Naive thymus-derived CD4-positive, alpha-beta T cell (primary cell): ENCODE measurements at places on chromosomes 2 and 18. TPM values are rescaled to one million over a fixed set of nuclear protein-coding genes. Genes with fewer than 3 reads are reported as not detected.
A peak's percentile ranks its signal among the peaks of the same experiment; 100 is the strongest.

NCKAP5 gene
- total RNA-seq, result not detected

PMAIP1 gene
- 5.8 TPM for total RNA-seq

MLPH gene
- total RNA-seq, result not detected

EMILIN2 gene
- 6.2 TPM for total RNA-seq

MRPL33 gene
- total RNA-seq, result 29.5 TPM

SLC9A4 gene
- 0.08 TPM for total RNA-seq

RBM44 gene
- 0.67 TPM for total RNA-seq

SCN1A gene
- total RNA-seq, result not detected

WDR7 gene
- total RNA-seq, result 51.6 TPM

KHK gene
- total RNA-seq, result 8.0 TPM

DNA sequence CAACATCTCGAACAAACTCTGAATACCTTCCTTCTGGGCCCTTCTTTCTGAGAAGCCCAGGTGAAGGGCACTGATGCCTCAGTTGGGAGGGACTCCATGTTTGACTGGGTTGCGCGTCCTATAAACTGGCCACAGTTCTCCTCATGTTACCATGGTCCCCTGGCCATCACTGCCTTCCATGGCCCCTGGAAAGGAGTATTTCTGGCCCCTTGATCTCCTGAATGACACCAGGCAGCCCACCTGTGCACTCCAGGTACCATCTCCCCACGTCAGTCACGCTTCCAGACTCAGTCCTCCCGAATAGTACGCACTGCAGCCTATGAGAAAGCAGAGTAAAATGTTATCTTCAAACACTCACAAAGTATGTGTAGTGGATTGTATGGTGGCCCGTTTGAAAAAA is 73.9 kb downstream of the ACKR3 start:
- H3K36me3 ChIP-seq, result no peaks in the 10 kb centered on the region
- no peak overlapping the region for H3K27ac ChIP-seq
- H3K27me3 ChIP-seq, result no peaks in the 10 kb centered on the region
- DNase-seq, result no peak

- H3K4me3 ChIP-seq, result no peak overlapping the region
- H3K36me3 ChIP-seq, result no peaks in the 10 kb centered on the region
- DNase-seq, result no peak
- H3K27ac ChIP-seq, result no peak overlapping the region
- H3K27me3 ChIP-seq, result no peaks in the 10 kb centered on the region
Measured at GRCh38 chr2:27509326-27509725, 12.7 kb downstream of the GCKR start.

GRCh38 chr2:43345391-43345813 is 119.0 kb upstream of the ZFP36L2 start:
- no peak overlapping the region for H3K4me3 ChIP-seq
- H3K36me3 ChIP-seq, result no peaks in the 10 kb centered on the region
- H3K27me3 ChIP-seq, result no peaks in the 10 kb centered on the region
- no peaks in the 10 kb centered on the region for H3K4me1 ChIP-seq

- no peaks in the 10 kb centered on the region for H3K27me3 ChIP-seq
- no peaks in the 10 kb centered on the region for H3K36me3 ChIP-seq
- DNase-seq, result peak; percentile 100
- peak within 1 kb of the TSS; percentile 96 for H3K4me3 ChIP-seq
Measured at GRCh38 chr2:134918526-134919340, at the start of gene CCNT2. TSS of gene CCNT2 (plus strand) at chr2:134918822. CDS start at chr2:134918855, 33 bp downstream.

GRCh38 chr2:236717120-236717519 is 147.5 kb downstream of the ACKR3 start:
- no peak overlapping the region for H3K27ac ChIP-seq
- H3K4me3 ChIP-seq, result no peak overlapping the region
- no peak for DNase-seq
- no peaks in the 10 kb centered on the region for H3K4me1 ChIP-seq

DNA sequence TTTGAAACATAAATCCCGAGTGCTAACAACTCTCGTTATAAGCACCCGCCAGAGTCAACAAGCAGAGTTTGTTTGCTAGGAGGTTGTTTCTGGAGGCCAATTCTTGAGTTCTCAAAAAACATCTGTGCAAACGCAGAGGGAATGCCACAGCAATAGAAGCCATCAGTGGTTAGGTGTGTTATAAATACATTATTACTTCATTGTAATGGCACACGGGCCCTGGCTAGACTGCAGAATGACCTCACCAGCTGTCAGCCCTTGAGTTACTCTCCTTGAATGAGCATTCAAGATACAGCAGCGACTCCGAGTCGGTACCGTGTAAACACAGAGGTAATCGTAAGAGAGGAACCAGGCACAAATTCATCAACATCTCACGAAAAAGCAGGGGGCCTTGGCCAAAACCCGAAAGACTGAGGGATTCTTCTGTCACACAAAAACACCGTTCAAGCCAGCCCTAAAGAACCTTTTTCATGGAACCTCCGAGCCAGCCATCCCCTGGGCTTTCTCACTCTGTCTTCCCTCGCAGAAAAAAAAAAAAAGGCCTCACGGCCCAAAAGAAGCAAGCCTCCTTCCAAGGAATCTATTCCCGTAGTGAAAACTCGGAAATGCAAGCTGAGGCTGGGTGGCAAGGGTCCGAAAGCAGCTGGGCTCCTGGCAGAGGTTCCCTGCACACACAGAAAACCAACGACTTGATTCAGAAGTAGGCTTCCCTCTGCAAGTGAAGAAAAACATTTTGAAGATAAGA is 133.7 kb upstream of the MEIS1 start:
- no peak for DNase-seq
- no peak overlapping the region for H3K27ac ChIP-seq
- H3K4me1 ChIP-seq, result no peaks in the 10 kb centered on the region
- H3K4me3 ChIP-seq, result no peak overlapping the region
- H3K36me3 ChIP-seq, result no peaks in the 10 kb centered on the region

DNA sequence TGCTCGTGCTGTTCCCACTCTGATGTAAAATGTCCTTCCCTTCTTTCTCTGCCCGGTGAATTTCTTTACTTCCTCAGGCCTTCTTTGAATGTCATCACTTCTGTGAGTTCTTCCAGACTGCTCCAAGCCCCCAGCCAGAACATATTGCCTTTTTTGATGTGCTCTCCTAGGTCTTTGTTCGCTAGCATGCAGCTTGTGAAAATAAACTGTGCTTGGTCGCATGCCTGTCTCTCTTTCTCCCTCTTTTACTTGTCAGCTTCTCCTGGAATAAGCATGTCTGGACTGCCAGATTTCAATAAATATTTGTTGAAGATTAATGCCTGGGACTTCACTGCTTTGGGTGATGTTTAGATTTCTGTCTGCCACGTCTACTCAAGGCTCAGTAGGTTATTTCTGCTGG is 82.7 kb upstream of the ARHGAP28 start:
- H3K4me3 ChIP-seq, result no peak overlapping the region
- no peaks in the 10 kb centered on the region for H3K36me3 ChIP-seq
- H3K27me3 ChIP-seq, result no peaks in the 10 kb centered on the region
- DNase-seq, result no peak
- H3K27ac ChIP-seq, result no peak overlapping the region
- no peaks in the 10 kb centered on the region for H3K4me1 ChIP-seq

- no peak overlapping the region for H3K4me3 ChIP-seq
- no peaks in the 10 kb centered on the region for H3K27me3 ChIP-seq
- H3K36me3 ChIP-seq, result no peaks in the 10 kb centered on the region
- no peak overlapping the region for H3K27ac ChIP-seq
Measured at GRCh38 chr2:29532436-29532835, 388.9 kb downstream of the ALK start.

GRCh38 chr2:223826995-223827394 is 10.4 kb downstream of the AP1S3 start:
- H3K36me3 ChIP-seq, result no peaks in the 10 kb centered on the region
- H3K4me3 ChIP-seq, result no peak overlapping the region
- H3K27me3 ChIP-seq, result no peaks in the 10 kb centered on the region
- H3K4me1 ChIP-seq, result no peaks in the 10 kb centered on the region
- DNase-seq, result no peak
- H3K27ac ChIP-seq, result no peak overlapping the region

- H3K4me1 ChIP-seq, result no peaks in the 10 kb centered on the region
- H3K27me3 ChIP-seq, result no peaks in the 10 kb centered on the region
- H3K27ac ChIP-seq, result no peak overlapping the region
- H3K4me3 ChIP-seq, result no peak overlapping the region
Measured at GRCh38 chr2:179165356-179166000, 99.2 kb downstream of the SESTD1 start.

DNA sequence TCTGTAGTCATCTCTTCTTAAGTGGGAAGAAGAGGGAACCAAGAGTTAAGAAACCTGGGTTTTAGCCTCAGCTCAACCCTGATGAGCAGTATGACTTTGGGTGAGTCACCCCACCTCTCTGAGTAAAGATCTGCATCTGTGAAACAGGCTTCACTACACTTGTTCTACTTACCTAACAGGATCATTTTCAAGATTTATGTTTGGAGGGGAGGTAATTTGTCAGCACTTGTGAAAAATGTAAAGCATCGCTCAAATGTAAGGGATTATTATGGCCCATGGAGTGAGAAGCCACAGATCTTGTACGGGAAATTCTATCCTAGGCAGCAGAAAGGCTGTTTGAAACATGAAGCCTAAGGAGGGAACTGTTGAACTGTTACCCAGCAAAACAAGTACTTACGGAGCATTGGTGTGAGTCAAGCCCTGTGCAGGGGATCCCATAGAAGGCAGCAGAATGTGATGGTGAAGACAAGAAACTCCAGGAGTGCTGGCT is 160.6 kb downstream of the PRKCE start:
- no peaks in the 10 kb centered on the region for H3K4me1 ChIP-seq
- H3K36me3 ChIP-seq, result no peaks in the 10 kb centered on the region
- no peaks in the 10 kb centered on the region for H3K27me3 ChIP-seq
- H3K4me3 ChIP-seq, result no peak overlapping the region
- DNase-seq, result no peak

DNA sequence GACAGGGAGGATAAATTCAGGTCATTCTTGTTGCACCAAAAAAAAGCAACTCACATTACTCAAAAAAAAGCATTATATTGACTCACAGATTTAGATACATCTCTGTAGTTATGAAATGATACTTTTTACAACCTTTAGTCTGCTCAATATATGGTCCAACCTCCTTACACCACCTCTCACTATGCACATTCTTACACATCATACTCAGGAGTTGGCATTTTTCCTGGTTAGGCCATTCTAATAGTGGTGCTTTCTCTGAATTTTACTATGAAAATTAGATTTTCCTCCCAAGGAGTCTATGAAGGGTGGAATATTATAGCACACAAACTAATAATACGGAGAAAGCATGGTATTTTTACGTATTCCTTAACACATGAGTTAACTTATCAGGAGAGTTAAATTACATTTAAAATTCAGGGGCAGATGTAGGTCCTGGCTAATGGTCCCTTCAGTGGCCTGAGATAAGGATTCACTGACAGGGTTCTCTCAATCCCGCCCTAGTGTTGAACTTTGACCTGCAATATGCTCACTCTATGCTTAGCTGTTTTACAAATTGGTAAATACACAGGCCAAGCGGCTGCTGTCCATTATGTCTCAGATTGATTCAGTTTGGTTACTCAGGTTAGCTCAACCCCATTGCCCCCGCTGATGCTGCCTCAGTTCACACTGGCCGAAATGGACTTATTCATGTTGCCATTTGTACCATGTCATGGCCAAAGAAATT is 153.6 kb downstream of the NCKAP5 start:
- no peaks in the 10 kb centered on the region for H3K36me3 ChIP-seq
- H3K27me3 ChIP-seq, result no peaks in the 10 kb centered on the region
- no peaks in the 10 kb centered on the region for H3K4me1 ChIP-seq

GRCh38 chr2:152462120-152462519 is 127.1 kb downstream of the FMNL2 start:
- no peaks in the 10 kb centered on the region for H3K27me3 ChIP-seq
- DNase-seq, result no peak
- no peak overlapping the region for H3K4me3 ChIP-seq
- no peak overlapping the region for H3K27ac ChIP-seq
- H3K4me1 ChIP-seq, result no peaks in the 10 kb centered on the region

- H3K4me1 ChIP-seq, result no peaks in the 10 kb centered on the region
- DNase-seq, result no peak
- H3K36me3 ChIP-seq, result no peaks in the 10 kb centered on the region
- no peak overlapping the region for H3K27ac ChIP-seq
- no peak overlapping the region for H3K4me3 ChIP-seq
Measured at GRCh38 chr2:18149660-18150246, 271.3 kb downstream of the KCNS3 start.

GRCh38 chr2:219199470-219200211 is 6.9 kb upstream of the ZFAND2B start:
- H3K4me1 ChIP-seq, result peaks cover 9% of the 10 kb centered on the region
- DNase-seq, result no peak
- H3K4me3 ChIP-seq, result no peak overlapping the region
- no peaks in the 10 kb centered on the region for H3K27me3 ChIP-seq
- no peaks in the 10 kb centered on the region for H3K36me3 ChIP-seq
- H3K27ac ChIP-seq, result no peak overlapping the region

DNA sequence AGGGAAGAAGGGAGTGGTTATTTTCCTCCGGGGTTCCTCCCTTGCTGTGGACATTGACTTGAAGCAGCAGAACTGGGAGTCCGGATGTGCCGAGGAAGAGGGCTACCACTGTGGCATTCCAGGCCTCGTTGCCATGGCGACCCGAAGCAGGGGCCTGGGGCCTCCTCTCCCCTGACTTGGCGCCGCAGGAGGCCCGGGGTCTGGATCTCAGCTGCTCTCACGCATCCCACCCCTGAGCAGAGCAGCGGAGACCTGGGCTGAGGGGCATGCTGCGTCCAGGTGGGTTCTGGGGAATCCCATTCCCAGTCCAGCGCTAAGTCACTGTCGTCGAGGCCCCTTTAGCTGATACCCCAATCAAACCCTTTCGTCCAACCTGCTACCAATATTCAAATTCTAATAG is 100.2 kb downstream of the BCL11A start:
- H3K4me3 ChIP-seq, result no peak overlapping the region
- no peak for DNase-seq
- no peaks in the 10 kb centered on the region for H3K36me3 ChIP-seq
- H3K4me1 ChIP-seq, result no peaks in the 10 kb centered on the region
- H3K27ac ChIP-seq, result no peak overlapping the region
- H3K27me3 ChIP-seq, result no peaks in the 10 kb centered on the region
